SW 1271 (cell line): ENCODE measurements at places on chromosomes 12 and 14.

DNA sequence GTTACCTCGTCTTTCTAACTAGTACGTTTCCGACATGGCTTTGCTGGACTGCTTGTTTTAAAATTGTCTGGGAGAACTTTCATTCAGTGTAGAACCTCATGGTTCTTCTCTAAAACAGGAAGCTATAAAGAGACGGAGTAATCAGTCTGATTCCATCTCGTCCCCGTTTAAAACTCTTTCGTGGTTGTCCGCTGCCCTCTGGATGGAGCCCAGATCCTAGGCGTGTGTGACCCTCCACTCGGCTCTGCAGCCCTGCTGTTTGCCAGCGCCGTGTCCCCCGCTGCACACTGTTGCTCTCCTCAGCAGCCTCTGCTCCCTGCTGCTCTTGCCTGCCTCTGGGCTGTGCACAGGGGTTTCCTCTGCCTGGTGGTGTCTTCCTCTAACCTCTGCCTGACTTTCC lies 50.2 kb downstream of the SLC8B1 start:
- DNase-seq = no peak

DNA sequence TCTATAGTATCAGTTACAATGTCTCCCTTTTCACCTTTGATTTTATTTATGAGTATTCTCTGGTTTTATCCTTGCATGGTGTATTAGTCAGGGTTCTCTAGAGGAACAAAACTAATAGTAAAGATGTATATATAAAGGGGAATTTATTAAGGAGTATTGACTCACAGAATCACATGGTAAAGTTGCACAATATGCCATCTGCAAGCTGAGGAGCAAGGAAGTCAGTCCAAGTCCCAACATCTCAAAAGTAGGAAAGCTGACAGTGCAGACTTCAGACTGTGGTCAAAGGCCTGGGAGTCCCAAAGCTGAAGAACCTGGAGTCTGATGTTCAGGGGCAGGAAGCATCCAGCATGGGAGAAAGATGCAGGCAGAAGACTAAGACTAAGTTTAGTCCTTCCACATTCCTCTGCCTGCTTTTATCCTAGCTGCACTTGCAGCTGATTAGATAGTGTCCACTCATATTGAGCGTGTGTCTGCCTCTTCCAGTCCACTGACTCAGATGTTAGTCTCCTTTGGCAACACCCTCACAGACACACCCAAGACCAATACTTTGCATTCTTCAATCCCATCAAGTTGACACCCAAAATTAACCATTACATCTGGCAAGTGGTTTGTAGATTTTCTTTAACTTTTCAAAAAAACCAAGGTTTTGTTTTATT lies 308.0 kb upstream of the LMO3 start:
- no peak for DNase-seq

GRCh38 chr12:100404769-100405407 lies 48.0 kb downstream of the SLC17A8 start:
- peak; percentile 10 for DNase-seq

DNA sequence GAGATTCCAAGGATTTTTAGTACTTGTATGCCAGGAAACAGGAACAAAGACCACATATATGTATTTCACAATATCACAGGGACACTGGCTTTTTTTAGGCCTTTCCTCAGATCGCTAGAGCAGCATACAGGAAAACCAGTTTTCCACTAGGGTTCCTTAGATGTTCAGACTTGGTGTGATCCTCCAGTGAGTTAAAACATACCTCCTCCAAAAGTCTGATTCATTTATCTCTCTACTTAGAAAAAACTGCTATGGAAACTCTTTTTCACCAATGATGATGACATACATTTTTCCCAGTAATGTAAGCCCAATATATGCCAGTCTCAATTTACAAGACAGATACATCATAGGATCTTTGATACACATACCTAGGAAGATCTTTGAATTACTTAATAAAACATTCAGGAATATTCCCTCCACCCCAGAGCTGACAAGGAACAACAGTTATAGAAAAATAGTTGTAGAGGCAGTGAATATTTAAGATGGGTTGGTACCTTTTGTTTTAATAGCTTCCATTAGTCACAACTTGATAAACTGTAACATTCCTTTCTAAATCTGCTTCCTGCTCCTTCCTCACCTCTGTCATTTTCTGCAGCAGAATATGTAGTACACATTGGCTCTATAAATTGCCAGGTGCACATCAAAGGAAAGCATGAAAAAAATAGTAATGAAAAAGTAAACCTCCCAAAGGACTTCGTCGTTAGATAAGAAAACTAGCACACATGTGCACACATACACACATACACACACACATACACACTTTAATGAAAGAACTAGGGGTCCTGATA lies 27.5 kb downstream of the BCAT1 start:
- DNase-seq = no peak

DNA sequence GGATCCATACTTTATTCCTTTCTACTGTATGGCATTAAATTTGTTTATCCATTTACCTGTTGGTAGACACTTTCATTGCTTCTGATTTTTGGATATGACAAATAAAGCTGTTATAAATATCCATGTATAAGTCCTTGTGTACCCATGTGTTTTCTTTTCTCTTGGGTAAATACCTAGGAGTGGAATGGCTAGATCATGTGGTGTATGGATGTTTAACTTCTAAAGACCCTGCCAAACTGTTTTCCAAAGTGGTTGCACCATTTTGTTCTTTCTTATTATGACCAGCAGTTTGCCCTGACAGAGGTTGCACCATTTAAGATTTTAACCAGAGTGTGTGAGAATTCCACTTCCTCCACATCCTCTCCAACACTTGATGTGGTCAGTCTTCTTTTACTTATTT lies 6.0 kb upstream of the DAZAP2 start:
- no peak for DNase-seq
